A549 treated with Mapracorat at 1 μM for 4 hours (cell line): ENCODE measurements at places on chromosomes 7 and 10. TPM values are rescaled to one million over a fixed set of nuclear protein-coding genes. Genes with fewer than 3 reads are reported as not detected.

Gene MKX
- not detected in 5 replicates for total RNA-seq

Gene CYP2C9
- 0.09 to 0.10 TPM in 2 of 5 replicates, not detected in the others for total RNA-seq

Gene RNF148
- not detected in 5 replicates for total RNA-seq

Gene TAS2R5
- total RNA-seq: 0.31 to 0.45 TPM (median 0.36 TPM) in 5 replicates

Gene CSTF2T
- 15.8 to 17.3 TPM (median 16.1 TPM) in 5 replicates for total RNA-seq

Gene VAX1
- total RNA-seq: 0.97 to 1.7 TPM (median 1.5 TPM) in 5 replicates

Gene SPDYE5
- not detected in 5 replicates for total RNA-seq

Gene CNPY1
- total RNA-seq: not detected in 5 replicates

Gene LRRD1
- not detected in 5 replicates for total RNA-seq

Gene PDLIM1
- total RNA-seq: 200 to 216 TPM (median 210 TPM) in 5 replicates

Gene LRRC61
- total RNA-seq: not detected in 5 replicates

Gene EPHA1
- total RNA-seq: 0.22 TPM in 1 of 5 replicates, not detected in the others
